T-helper 9 cell (primary cell): ENCODE measurements at places on chromosomes 5 and 9.

GRCh38 chr9:592225-592624 is 249.3 kb upstream of the DMRT1 start:
- no peak for DNase-seq

DNA sequence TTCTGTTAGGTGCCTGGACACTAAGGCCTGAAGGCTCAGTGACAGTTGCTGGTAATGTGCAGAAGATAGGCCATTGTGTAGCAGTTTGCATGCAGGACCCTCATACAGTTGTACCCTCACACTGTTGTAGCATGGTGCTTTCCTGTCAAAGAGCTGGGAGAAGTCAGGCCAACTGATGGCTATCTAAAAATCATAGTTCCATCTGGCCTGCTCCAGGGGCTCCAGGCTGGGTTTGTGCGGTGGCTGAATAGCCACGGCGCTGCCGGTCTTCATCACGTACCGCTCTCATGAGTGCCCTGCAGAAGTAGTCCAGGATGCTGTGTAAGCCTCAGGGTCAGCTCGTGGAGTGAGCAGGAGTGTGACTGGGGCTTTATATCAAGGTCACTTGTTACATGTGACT is 12.2 kb downstream of the SECISBP2 start:
- DNase-seq = no peak

DNA sequence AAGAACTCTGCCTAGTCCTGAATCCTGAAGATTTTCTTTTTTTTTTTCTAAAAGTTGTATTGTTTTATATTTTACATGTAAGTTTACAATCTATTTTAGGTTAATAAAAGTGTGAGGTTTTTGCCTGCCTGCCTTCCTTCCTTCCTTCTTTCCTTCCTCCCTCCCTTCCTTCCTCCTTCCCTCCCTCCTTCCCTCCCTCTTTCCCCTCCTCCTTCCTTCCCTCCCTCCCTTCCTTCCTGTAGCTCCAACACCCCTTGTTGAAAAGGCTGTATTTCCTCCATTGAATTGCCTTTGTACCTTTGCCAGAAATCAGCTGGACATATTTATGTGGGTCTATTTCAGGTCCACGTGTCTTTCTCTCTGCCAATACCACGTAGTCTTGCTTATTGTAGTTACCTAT is 46.6 kb downstream of the CACNA1B start:
- no peak for DNase-seq

- DNase-seq = no peak
Measured at GRCh38 chr5:96033116-96033515, 71.5 kb upstream of the ELL2 start.

GRCh38 chr5:81817980-81818379 is 67.1 kb upstream of the SSBP2 start:
- no peak for DNase-seq

GRCh38 chr9:16425562-16426231 is 444.8 kb downstream of the BNC2 start:
- DNase-seq = no peak

DNA sequence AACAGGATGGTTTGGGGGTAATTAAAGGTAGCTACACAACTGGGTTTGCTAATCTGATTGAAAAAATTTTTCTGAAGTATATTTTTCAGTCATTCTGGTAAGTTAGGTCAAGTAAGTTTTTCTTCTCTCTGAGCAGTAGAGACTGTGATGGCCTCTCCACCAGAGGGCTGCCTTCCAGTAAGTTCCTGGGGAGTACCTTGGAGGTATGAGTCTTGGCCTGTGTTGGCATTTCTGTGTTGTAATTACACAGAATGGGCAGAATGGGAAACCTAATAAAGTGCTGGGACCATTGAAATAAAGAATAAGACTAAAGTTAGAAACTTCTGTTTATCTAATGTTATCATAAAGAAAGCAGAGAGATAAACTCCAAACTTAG is 430.8 kb downstream of the ARHGEF28 start:
- DNase-seq = no peak

DNA sequence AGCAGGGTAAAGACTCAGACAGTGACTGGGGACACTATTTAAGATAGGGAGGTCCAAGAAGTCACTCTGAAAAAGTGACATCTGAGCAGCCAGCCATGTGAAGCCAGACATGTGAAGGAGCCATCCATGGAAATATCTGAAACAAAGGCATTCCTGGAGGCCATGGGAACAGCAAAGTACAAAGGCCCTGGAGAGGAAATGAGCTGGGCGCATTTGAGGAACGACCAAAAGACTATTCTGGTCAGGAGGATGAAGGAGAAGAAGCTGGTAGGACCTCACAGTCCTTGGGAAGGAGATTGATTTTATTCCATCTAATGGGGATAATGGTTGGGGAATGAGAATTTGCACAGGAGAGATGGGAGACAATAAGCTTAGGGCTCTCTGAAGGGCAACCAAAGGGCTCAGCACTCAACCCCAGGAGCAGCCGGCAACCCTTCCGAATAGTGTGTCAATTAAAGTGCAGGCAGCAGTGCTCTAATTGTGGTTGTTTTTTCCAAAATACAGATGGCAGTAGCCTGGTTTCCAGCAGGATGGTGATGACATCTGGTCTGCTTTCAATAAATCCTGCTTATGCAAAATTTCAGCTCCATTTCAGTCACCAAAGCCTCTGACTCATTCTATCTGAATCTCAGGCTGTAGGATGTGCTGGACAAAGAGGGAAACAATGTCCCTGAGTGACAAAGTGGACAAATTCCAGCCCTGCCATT is 26.7 kb downstream of the FOXI1 start:
- no peak for DNase-seq

- no peak for DNase-seq
Measured at GRCh38 chr9:125436613-125437443, 175.2 kb downstream of the GAPVD1 start.

- DNase-seq = no peak
Measured at GRCh38 chr5:77719666-77720363, 56.3 kb downstream of the TBCA start.

DNA sequence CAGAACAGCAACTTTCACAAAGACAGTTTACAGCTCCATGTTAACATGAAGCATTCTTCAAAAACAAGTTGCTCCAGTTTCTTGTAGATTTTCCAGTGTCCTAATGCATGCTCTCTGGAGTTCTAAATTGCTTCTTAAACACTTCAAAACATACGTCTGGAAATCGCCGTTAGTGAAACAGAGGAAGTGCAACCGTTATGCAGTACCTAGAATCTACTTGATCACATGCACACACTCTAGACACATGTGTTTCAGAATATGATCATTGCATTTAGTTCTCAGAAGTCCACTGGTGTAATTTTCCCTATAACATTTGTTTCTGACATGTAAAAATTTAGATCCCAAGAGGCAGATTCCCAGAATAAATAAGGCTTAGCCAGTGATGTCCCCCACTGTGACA is 41.1 kb upstream of the RUFY1 start:
- no peak for DNase-seq

- DNase-seq = no peak
Measured at GRCh38 chr5:97666783-97667182, 483.7 kb upstream of the RIOK2 start.

DNA sequence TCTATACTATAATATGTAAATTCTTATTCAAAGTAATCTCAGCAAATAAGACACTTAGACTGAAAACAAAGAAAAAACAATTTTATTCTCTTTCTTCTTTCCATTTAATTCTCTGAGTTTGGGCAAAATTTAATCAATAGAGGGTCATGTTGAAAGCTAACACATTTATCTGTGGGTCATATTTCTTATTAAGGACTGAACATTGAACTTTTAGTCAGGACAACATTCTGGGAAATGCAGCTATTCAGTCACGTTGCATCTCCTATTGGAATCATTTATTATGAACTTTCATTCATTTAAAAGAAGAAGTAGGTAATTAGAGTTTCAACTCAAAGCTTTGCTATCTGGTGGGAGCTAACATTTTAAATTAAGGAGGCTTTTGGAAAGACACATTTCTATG is 372.5 kb downstream of the MAN2A1 start:
- no peak for DNase-seq

- DNase-seq = no peak
Measured at GRCh38 chr5:35902046-35902672, 36.3 kb downstream of the CAPSL start.

GRCh38 chr9:88782931-88783710 is 208.1 kb upstream of the S1PR3 start:
- DNase-seq = no peak
